ENCODE measurements at places on chromosomes 12 and 14.

DNA sequence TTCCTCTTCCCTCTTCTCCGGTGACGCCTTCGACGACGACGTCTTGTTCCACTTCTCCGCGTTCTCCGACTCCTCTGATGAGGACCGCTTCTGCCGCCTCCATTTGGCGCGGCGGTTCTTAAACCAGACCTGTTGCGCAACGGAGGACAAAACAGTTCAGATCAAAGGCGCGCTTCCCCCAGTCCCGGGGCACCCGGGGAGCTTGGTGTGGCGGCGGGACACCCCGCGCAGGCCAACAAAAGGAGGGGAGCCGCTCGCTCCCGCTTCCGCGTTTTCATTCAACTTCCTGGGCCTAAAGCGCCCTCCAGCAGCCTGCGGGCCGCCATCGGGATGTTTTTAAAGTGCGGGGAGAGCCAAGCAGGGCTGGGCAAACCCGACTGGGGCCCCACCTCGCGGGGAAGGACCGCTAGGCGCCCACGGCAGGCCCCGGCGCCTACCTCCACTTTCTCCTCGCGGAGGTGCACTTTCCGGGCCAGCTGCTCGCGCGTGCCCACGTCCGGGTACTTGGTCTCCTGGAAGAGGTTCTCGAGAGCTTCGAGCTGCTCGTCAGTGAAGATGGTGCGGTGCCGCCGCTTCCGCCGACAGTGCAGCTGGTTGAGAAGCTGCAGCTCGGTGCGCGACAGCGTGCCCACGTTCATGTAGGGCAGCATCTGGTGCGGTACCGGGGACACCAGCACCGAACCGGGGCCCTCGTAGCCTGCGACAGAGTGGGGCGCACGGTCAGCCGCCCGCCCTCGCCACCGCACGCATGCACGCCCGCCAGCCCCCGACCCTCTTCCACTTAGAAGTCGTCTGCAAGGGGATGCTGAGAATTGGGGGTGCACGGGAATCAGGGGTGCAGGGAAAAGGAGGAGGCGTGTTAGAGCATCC, 1.2 kb downstream of the GSC start:
- no peak for DNase-seq

DNA sequence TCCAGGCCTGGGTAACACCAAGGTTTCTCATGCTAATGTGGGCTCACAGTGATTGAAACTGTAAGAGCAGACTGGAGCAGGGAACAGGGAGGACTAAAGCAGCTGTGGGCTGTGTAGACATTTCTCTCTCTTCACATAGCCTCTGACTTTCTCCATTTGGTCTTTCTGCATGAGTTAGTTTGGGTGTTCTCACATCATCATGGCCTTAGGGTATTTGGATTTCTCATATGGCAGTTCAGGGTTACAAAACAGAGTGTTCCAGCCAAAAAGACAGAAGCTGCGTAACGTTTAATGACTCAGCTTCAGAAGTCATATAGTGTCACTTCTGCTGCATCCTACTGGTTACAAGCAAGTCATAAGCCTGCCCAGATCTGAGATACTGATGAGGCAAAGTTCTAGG, 52.0 kb upstream of the OSBPL8 start:
- no peak for DNase-seq

DNA sequence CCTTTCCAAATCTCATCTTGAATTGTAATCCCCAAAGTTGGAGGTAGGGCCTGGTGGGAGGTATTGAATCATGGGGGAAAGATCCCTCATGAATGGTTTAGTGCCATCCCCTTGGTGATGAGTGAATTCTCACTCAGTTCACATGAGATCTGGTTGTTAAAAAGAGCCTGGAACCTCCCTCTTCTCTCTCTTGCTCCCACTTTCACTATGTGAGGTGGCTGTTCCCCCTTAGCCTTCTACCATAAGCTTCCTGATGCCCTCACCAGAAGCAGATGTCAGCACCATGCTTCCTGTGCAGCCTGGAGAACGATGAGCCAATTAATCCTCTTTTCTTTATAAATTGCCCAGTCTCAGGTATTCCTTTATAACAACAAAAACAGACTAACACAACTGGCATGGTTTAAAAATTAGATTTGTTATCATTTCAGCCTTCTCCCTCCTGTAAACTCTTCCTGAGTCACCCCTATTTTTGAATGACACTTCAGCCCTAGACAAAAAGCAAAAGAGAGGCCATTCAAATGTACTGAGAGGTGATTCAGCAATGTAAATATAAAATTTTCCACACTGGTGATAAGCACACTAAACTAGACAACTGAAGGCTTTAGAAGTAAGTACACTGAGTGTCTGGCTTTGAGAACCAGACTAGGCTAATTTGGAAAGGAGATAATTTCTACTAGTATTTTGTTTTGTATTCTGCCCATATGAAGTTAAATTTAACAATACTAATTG, 212.1 kb upstream of the ABCD2 start:
- DNase-seq = no peak

DNA sequence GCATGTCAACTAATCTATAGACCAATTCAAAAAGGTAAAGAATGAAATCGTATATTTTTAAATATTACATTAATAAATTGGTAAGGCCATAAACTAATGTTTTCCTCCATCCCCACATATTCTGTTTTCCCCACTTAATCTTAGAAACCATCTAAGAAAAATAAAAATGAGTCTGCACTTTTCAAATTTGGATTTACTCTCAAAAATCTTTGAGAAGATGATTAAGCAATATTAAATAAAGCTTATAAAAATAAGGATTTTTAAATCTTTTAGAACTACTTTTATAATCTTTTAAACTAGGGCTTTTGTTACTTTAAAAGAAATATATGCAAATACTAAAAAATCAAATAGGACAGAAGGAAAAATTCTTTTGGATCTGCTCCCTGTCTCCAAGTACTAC, 10.6 kb upstream of the HAL start:
- no peak for DNase-seq

DNA sequence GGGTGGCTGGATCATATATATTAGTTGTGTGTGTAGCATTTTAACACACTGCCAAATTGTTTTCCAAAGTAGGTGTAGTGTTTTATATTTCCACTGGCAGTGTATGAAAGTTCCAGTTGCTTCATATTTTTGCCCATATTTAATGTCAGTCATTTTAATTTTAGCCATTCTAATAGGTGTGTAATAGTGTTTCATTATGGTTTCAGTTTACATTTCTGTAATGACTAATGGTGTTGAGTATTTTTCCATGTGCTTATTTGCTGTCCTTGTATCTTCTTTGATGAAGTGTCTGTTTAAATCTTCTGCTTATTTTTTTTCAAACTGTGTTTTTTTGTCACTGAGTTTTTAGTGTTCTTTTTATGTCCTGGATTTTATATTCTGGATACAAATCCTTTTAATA, 8.7 kb downstream of the TBC1D15 start:
- DNase-seq = no peak

GRCh38 chr14:38828183-38828827, 274.7 kb downstream of the SEC23A start:
- DNase-seq = no peak

DNA sequence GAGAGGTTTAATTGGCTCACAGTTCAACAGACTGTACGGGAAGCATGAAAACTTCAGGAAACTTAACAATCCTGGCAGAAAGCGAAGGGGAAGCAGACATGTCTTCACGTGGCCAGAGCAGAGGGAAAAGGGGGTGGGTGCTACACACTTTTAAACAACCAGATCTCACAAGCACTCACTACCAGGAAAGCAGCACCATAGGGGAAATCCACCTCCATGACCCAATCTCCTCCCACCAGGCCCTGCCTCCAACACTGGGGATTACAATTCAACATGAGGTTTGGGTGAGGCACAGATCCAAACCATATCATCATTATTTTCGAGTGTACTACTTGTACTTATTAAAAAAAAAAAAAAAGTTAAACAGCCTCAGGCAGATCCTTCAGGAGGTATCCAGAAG, 29.9 kb downstream of the RXYLT1 start:
- no peak for DNase-seq

DNA sequence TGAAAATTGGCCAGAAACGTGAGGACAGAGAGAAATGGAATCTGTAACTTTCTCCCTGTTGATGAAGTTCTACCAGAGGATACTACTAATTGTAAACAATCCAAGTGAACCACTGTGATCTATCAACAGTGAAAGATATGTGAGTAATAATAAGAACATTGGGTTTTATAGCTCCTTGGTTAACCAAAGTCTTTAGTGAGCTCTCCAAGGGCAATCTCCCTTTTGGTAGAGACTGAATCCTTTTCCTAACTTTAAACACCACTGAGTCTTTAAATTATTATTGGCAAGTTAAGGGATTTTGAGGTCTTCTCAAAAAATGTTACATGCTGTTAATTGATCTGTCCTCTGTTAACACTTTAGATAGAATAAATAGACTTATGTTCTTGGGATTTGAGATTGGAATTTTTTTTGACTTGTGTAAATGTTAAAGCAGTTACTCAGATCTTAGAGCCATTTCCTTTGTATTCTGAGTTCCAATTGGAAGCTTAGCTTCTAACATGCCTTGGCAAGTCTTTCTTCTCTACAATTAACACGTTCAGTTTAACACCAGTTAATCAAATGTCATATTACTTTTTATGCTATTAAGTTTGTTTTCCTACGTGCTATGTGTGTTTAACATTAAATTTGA, 338.2 kb upstream of the DDHD1 start:
- no peak for DNase-seq

- DNase-seq = no peak
Measured at GRCh38 chr12:98227162-98227561, 288.2 kb upstream of the TMPO start.

DNA sequence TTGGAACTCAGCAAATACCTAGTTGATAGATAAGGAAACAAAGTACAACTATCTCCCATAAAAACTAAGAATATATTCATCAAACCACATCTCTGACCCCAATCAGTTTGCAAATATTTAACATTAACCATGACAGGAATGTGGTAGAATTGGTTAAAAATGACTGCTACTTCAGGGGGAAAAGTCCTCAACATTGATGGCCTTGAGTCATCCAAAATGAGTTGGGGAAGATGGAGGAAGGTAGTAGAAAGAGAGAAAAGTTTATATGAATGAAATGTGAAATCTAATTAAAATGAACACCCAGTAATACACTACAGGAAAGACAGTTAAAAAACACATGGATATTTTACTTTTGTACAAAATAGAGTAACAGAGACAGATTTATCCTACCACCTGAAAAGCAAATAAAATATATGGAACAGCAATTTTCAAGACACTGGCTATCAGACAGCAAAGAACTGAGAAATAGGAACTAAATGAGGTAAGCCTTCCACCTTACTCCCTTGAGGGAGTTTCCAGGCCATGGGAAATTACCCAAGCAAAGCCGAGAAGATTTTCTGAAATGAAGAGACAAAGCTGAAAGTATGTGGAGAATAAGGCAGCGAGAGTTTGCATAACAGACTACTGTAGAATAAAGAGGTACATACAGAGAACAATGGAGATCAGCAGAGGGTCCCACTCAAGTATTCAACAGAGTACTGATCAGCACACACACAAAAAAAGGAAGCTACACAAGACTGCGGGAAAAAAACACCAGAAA, 49.6 kb downstream of the TC2N start:
- no peak for DNase-seq

DNA sequence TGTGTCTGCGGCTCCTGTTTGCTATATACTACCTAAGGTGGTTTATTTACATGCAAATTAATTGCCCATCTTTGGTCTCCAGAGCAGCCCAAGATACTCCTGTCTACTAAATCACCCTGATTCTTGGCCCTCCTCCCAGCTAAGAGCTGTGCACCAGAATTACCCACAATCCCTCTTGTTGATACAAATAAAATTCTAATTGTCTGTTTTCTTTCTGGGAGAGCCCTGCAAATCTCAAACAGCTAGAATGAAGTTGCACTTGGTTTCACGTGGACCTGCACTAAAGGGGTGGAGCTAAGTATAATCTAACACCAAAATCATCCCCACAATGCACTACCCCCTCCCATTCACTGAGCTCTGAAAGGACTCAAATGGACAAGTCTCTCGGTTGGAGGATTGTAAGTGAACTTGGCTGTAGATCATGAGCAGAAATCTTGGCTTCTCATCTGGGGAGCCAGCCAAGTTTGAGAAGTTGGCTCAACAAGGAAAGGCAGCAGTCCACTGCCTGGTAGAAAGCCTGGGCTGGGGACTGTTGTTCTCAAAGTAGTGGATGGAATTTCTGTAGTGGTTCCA, 6.6 kb downstream of the MAX start:
- no peak for DNase-seq

DNA sequence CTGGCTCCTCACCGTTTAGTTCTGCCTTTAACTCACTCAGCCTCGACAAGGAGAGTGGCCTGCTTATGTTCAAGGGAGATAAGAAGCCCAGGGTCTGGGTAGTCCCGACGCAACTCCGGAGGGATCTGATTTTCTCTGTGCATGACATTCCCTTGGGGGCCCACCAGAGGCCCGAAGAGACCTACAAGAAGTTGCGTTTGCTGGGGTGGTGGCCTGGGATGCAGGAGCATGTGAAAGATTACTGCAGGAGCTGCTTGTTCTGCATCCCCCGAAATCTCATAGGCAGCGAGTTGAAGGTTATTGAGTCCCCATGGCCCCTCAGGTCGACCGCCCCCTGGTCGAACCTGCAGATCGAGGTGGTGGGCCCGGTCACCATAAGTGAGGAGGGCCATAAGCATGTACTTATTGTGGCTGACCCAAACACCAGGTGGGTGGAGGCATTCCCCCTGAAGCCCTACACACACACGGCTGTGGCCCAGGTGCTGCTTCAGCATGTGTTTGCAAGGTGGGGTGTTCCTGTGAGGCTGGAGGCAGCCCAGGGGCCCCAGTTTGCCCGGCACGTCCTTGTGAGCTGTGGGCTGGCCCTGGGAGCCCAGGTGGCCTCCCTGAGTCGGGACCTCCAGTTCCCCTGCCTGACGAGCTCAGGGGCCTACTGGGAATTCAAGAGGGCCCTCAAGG, 13.1 kb downstream of the CBLN3 start:
- no peak for DNase-seq

DNA sequence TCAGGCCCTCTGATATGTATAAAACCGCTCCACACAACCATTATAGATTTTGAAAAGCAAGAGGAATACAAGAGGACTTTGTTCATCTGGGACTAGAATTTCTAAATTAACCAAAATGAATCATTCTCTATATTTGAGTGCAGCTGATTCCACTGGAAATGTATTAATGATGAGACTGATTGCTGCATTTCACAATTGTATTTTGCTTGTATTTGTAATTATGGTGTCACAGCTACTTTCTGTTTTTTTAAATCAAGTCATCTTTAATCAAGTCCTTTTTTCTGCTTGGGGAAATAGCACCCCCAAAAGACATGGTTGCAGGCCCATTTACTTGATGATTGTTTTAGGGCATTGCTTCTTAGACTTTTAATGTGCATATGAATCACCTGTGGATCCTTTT, 162.4 kb downstream of the KICS2 start:
- DNase-seq = no peak

DNA sequence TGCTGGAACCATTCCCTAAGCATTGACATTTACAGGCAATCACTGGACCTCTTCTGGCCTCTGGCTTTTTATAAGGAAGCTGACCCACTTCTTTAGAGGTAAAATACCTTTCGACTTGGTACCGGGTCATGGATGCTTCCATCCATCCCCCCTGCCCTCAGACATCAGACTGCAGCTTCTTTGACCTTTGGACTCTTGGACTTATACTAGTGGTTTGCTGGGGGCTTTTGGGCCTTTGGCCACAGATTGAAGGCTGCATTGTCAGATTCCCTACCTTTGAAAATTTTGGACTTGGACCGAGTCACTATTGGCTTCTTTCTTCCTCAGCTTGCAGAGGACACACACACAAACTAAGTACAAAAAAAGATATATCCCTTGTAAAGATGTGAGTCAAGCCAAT, 86.1 kb downstream of the TTC6 start:
- DNase-seq = no peak

GRCh38 chr14:77339407-77339806, 18.6 kb downstream of the GSTZ1 start:
- DNase-seq = no peak
